ENCODE measurements at places on chromosomes 4 and X.

DNA sequence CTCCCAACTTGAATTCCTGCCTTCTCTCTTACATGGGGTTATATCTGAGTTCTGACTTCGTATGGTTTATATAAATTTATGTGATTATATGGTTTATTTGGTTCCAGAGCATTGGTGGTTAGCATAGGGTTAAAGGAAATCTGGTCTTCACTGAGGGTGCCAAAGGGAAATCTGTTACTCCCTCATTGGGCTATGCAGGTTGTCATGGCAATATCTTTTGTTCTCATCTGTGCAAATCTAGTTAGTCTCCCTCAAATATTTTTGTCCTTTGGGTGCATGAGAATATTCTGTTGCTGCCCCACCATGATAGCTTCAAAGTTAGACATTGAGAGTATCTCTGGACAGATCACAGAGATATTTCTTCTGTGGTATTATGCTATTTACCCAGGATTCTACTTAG, 71.8 kb upstream of the OTUD4 start:
- DNase-seq, result no peak

- no peak for DNase-seq
Measured at GRCh38 chr4:81021142-81021944, 9.2 kb upstream of the BMP3 start.

- DNase-seq, result no peak
Measured at GRCh38 chrX:16589826-16590225, 60.1 kb upstream of the S100G start.

- no peak for DNase-seq
Measured at GRCh38 chr4:17687237-17687857, 72.9 kb downstream of the MED28 start.

GRCh38 chr4:132763465-132763864, 385.6 kb upstream of the PCDH10 start:
- no peak for DNase-seq

Data from activated T-cell treated with anti-CD3 and anti-CD28 coated beads, Interleukin-2, amount 50 U/mL, for 48 hours (primary cell).